NCI-H510A (cell line): ENCODE measurements at places on chromosomes 5 and 9.

GRCh38 chr5:139757727-139758509, 37.7 kb upstream of the PSD2 start:
- DNase-seq, result no peak

- DNase-seq, result no peak
Observed at GRCh38 chr9:133913571-133914369, 78.4 kb downstream of the VAV2 start.

DNA sequence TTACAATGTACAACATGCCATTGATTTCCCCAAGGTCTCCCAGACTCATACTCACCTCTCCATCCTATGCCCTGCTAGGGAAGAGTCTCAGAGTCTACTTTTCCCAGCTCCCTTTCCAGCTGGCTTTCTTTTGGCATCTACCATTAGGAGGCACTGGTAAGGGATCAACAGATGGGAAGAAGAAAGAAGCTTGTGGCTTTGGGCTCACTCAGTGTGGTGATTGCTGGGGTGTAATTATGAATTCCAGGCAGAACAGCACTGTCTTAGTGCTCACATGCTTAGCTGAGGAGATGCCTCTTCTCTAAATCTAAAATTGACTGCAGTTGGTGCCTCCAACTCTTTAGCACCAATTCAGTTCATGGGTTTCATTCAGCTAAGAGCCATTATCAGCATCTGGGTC, 330.0 kb downstream of the PSAT1 start:
- no peak for DNase-seq

DNA sequence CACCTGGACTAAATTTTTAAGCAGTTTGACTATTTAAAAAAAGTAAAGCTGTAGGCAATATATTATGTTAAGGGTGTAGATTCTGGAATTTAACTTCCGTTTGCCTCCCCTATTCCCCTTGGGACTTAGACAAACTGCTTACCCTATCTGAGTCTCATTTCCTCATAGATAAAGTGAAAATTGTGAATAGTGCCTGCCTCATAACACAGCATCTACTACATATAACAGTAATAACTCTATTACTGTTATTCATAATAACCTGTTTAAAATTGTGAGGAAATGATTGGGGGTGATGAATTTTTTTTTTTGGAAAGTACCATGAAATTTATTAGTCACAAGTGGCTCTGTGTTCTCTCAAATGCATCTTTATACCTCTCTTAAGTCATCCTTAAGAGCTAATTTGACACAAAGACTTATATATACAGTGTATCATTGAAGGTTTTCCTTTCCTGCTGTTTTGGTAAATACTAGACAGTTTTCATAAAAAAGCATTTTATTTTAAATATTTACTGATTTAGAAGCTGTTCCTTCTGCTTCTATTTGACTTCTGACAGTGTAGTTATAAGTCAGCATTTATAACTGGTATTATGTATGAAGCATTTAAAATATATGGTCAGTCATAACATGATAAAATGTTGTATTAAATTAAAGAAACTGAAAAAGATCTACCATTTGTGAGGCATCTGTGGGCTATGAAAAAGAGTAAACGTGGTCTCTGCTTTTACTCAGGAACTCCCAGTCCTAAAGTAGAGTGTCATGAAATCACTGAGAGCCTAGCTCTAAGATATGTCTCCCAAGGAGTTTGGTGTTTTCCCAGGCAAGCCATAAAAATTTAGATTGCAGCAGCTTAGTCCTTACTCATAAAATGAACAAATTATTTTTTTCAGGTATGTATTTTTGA, 46.4 kb downstream of the MCCC2 start:
- no peak for DNase-seq

- DNase-seq, result no peak
Observed at GRCh38 chr5:37565062-37565670, 186.0 kb downstream of the WDR70 start.

- DNase-seq, result no peak
Observed at GRCh38 chr9:132731230-132731629, 61.0 kb downstream of the GTF3C4 start.

GRCh38 chr9:78030296-78030552, 1.4 kb downstream of the GNAQ start:
- DNase-seq, result no peak

GRCh38 chr9:91359734-91360470, 1.8 kb downstream of the AUH start:
- DNase-seq, result no peak

- DNase-seq, result no peak
Observed at GRCh38 chr9:95047452-95048224, 269.9 kb downstream of the FANCC start.

DNA sequence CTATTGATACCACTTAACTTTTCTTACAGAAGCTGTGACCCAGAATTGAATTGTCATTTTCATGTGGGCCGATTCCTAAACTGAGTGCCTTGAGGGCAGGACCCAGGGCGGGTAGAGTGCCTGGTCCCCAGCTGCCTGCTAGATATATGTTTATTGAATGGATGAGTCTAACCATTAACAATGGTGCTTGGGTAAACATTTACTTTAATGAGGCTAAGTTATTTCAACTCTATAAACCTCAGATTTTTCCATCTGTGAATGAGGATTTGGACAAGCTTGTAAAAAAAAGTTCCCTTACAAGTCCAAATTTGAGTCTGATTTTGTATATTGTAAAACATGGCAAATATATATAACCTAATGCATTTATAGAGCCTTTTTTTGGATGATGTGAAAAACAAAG, 181.8 kb upstream of the ELL2 start:
- DNase-seq, result no peak

DNA sequence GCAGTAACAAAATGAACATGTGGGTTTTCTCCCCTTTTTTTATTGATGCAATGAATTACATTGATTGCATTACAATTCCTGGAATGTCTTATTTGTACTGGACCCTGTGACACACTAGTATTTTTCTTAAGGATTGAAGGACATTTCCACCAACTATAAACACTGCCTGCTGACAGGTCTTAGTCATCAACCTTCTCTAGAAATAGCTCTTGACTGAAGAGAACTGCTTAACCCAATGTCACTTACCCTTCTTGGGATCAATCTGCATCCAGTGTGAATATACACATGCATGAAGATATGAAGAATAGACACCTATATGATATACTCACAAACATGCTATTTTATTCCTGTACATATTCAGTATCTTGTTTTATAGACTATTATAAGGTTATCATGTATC, 130.6 kb downstream of the FBXO38 start:
- DNase-seq, result no peak

GRCh38 chr9:78288214-78288892, 8.6 kb upstream of the PSAT1 start:
- DNase-seq, result peak; percentile 24

GRCh38 chr5:56152437-56152836, 80.7 kb downstream of the ANKRD55 start:
- no peak for DNase-seq

- DNase-seq, result no peak
Observed at GRCh38 chr5:34005211-34005610, 2.6 kb downstream of the AMACR start.

- DNase-seq, result no peak
Observed at GRCh38 chr9:120730654-120731514, 16.6 kb upstream of the MEGF9 start.

DNA sequence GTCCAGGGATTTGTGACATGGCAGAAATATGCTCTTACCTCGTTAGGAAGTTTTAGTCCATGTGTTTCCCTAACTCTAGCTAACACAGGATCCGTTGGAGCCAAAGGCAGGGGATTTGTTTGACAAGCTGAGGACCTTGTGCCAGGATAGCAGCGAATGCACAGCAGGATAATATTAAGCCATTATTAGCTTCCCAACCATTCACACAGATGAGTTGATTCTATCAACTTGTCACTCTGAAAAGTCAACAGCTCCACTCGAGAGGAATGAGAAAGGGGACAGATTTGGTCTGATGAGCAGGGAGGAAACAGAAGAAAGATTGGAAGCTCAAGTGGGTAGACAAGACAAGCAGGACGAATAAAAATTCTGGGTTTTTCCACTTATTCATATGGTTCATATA, 106.2 kb downstream of the FSTL4 start:
- no peak for DNase-seq

- no peak for DNase-seq
Observed at GRCh38 chr5:158731014-158731413, 368.7 kb downstream of the EBF1 start.

DNA sequence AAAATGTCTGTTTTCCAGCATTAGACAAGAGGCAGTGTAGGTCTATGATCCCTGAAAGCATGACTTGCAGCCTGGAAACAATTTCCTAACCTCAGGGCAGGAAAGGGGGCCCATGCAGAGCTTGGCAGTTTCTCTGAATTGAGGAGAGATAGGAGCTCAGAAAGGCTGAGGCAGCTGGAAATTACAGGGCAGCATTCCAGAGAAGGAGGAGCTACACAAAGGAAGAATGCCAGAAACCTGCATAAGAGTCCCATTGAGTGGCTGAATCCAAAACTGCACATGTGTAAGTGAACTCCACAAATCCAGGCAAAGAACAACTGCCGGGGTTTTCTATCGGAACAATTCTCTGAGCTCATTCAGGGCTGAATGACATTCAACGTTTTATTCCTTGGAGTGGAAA, 346.8 kb downstream of the PIK3R1 start:
- no peak for DNase-seq

DNA sequence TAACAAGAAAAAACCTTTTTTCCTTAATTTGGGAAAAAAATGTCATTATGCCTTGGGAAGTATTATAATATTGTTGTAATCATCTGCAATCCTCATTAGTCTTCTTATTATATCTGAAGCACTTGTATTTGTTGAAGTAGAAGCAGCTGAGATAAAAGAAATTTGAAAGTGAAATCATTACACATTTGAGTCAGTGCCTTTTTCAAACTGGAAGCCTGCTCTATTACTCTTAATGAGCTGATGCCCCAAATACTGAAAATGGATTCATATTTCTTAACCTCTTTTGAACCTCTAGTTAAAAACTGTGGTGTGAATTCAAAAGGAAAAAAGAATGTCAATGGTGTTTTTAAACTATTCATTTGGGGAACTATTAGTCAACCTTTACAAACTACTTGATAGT, 1027.7 kb downstream of the NR2F1-AS1 start:
- DNase-seq, result no peak

DNA sequence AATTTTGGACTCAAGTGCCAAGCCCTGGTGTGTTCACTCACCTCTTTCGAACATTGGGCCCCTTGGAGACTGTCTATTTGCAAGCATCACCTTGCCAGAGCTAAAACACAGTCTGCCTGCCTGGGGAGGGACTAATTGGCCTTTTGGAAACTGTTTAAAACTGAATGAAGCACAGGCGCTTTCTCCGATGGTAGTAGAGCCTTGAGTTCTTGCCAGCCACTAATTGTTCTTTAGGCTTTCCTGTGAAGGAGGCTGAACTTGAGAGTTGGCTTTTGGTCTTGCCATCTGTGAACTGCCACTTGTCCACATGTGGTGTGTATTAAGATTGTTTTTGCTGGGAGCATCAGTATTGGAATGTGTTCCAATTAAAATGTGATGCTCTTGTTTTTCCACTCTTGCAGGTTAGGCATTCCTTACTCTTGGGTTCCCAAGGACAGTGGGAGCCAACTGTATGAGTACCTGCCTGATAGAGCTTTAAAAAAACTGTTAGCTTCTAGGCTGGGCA, 26.0 kb downstream of the GARNL3 start:
- no peak for DNase-seq

- DNase-seq, result no peak
Observed at GRCh38 chr5:176740702-176741496, 69.5 kb upstream of the UNC5A start.

GRCh38 chr9:105405514-105406131, 42.2 kb upstream of the FSD1L start:
- DNase-seq, result no peak

DNA sequence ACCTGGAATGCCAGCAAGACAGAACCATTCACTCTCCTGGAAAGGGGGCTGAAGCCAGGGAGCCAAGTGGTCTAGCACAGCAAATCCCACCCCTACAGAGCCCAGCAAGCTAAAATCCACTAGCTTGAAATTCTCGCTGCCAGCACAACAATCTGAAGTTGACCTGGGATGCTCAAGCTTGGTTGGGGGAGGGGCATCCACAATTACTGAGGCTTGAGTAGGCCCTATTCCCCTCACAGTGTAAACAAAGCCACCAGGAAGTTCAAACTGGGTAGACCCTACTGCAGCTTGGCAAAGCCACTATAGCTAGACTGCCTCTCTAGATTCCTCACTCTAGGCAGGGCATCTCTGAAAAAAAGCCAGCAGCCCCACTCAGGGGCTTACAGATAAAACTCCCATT, 17.3 kb downstream of the RIGI start:
- peak; percentile 13 for DNase-seq

DNA sequence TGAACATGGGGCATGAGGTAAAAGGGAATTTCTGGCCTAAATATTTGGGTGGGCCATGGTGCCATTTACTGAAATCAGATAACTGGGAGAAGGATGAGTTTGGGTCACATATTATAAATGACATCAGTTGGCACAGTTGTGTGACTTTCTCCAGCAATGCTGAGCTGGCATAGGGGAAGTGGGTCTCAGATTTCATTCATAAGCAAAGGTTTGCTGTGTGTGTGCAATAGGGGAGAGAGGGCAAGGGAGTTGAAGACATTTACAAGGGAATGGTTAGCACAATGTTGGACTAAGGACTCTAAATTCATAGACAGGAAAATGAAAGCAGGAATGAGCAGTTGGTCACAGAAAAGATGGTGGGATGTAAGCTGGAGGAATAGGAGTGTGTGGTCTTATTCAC, 47.8 kb upstream of the KLF9 start:
- no peak for DNase-seq

- DNase-seq, result no peak
Observed at GRCh38 chr5:106637275-106637674, 1033.5 kb downstream of the EFNA5 start.

DNA sequence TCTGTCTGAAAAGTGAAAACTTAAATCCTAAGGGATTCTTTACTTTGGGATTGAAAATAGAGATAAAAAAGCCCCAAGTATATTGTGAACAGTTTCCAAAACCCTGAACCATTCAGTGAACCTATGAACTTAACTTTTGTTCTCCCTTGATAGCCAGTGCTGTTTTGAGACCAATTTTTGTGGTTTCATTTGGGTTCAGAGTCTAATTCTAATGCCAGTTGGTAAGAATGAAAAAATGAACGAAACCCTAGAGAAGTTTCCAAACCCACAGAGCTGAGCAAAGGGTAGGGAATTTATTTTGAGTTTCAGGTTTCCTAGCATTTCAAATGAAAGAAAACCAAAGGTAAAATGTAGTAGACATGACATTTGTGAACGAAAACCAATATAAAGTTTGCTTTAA, 1366.8 kb downstream of the EFNA5 start:
- DNase-seq, result no peak

DNA sequence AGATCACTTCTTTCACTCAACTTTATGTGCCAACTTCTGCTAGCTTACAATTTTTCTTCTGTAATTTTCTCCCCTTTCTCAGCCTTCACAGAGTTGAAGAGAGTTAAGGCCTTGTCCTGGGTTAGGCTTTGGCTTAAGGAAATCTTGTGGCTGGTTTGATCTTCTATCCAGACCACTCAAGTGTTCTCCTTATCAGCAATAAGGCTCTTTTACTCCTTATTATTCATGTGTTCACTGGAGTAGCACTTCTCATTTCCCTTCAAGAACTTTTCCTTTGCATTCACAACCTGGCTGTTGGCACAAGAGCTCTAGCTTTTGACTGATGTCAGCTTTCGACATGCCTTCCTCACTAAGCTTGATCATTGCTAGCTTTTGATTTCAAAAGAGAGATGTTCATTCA, 86.9 kb upstream of the ALDH1B1 start:
- no peak for DNase-seq
